Fibroblast of skin of scalp (primary cell): ENCODE measurements at places on chromosomes 6 and 20.

- no peak for DNase-seq
Measured at GRCh38 chr6:125792172-125792571, 1.4 kb downstream of the NCOA7 start.

GRCh38 chr20:41395667-41396664 is 29.3 kb upstream of the EMILIN3 start:
- DNase-seq = no peak

DNA sequence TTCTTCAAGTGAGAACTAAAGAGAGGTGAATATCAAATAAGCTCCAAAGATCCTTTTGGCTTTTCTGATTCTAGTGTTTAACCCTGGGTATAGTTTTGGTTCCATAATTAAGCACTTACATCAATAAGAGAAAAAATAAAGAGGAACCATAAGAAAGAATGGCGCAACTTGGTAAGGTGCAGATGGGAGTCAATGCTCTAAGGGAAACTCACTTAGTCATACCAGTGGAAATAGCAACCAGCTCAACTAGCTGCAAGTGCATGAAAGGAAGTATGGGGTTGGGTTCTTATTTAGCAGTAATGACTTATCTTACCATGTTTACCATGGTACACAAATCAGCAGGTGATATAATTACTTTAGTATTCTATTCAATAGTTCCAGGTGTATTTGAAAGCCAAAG is 296.5 kb upstream of the RUNX2 start:
- DNase-seq = no peak

DNA sequence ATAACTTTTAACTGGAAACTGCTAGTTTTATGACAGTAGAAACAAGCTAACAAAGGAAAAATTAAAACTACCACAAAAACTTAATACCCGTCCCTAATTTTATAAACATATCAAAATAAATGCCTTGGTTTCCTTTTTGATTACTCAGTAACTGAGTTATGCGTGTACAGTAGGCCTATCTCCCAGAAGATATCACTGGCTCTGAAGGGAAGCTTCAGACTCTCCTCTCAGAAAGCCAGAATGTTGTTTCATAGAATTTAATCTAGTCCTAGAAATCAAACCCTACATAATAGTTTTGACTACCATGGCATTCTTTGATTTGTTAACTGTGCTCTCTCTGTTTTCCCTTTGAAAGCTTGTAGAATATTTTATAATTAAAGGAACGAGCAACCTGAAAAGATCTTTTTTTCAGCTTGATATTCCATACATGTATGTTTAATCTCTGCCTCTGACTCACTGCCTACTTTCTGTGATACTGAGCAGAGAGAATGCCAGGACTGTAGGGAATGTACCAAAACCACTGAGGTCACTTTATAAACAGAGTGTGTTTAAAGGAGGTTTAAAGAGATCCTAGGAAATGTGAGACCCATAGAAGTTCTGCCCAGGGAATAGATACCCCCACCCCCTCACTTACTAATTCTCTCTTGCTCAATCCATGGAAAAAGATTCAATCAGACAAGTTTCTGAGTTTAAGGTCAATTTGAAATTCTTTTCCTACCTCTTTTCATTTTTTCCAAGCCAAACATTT is 311.5 kb downstream of the HDGFL1 start:
- DNase-seq = peak; percentile 98

DNA sequence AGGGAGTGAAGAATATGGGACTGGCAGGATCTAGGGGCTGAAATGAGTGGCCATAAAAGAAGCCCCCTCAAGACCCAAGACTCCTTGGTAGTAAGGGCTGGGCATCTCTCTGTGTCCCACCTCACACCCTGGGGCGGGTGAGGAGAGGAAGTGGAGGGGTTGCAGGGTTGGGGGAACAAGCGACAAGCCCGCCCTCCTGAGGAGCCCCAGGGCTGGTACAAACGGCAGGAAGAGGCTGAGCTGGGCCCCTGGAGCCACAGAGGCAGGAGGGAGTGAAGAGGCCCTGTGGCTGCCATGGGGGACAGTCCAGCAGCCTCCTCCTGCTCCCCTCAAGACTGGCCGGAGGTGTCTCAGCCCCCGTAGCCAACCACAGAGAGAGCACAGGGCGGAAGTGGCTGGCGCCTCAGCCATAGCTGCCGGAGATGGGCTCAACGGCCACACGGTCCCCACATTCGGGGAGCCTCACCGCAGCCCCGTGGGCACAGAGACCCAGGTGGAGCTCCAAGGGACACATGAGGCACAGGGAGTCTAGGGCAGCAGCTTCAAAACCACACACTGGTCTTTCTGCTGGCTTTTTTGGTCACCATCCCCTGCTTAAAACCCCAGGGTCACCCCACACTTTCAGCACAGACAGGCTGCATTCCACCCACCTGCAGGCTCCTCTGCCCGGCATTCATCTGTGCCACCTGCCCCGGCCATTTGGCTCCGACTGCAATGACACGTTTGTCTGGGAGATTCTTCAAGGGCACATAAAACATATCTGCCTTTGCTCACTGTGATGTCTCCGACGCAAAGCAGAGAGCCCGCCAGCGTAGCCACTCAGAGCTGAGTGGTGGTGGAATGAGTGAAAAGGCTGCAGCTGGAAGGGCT is 524 bp downstream of the C20orf203 start:
- DNase-seq = no peak

DNA sequence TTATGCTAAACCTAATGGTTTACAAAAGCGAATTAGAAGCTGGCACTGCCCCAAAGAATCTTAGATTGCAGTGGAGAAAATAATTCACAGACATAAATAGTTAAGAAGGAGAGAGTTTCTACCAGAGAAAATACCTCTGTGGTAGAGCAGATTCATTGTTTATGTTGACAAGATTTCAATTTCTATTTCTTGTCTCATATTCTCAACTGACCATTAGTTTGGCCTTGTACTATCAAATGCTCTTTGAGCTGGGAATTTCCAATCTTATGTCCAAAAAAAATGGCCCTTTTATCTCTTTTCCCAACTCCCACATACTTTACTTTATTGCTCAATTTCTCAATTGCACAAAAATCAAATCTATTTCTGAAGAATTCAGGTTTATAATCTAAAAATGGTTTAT is 804.1 kb upstream of the CITED2 start:
- DNase-seq = peak; percentile 58

GRCh38 chr6:62150048-62150663 is 135.9 kb downstream of the KHDRBS2 start:
- DNase-seq = peak; percentile 27

- peak; percentile 49 for DNase-seq
Measured at GRCh38 chr20:46984405-46984804, 89.8 kb downstream of the EYA2 start.

DNA sequence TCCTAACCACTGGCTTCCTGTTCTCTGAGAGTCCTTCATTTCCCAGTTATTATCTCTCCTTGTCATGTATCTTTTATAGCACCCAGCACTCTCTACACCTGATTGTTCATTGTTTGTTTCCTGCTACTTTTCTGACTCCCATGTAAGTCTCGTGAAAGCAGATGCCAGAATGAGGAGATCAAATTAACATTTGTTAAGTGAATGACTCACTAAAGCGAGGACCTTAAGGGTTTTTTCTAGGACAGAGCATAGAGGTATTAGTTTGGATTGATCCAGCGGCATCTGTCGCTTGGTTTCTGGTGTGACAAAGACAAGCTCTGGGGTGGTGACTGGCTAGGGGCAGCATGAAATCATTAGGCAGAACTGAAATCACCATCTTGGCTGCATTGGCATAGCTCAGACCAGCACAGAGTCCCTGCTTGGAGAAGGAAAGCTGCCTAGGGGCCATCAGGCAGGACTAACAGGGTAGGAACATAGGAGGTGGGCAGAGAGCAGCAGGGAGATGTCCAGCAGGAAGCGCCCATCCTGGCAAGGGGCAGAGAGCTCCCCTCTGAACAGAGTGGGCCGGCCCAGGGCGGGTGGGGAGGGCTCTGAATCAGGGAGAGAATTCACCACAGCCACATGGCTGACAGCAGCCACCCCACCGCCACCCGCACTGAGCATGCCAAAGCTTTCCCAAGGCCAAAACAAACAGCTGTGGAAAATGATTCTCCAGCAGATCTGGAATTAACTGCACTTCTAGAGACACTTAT is 97.1 kb upstream of the CEP85L start:
- DNase-seq = peak; percentile 86

- peak; percentile 61 for DNase-seq
Measured at GRCh38 chr20:39822667-39823066, 860.5 kb downstream of the DHX35 start.

DNA sequence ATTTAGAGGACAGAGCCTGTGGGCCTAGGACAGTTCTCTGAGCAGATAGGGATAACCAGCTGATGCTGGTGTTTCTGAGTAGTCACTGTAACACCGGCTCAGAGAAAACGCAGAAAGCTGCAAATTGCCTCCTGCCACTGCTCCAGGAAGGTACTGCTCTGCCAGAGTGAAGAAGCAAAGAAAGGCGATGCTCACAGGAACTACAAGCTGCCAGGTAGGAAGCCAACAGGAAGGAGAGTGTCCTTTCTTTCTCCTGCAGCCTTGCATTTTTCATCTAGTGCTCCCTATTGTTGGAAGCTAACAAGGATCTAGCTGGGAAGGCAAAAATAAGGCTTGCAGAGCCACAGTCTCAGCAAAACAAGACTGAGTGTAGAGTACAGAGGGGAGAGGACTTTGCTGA is 70.7 kb upstream of the RAB32 start:
- no peak for DNase-seq

- no peak for DNase-seq
Measured at GRCh38 chr20:15378151-15378550, 1040.7 kb upstream of the FLRT3 start.

DNA sequence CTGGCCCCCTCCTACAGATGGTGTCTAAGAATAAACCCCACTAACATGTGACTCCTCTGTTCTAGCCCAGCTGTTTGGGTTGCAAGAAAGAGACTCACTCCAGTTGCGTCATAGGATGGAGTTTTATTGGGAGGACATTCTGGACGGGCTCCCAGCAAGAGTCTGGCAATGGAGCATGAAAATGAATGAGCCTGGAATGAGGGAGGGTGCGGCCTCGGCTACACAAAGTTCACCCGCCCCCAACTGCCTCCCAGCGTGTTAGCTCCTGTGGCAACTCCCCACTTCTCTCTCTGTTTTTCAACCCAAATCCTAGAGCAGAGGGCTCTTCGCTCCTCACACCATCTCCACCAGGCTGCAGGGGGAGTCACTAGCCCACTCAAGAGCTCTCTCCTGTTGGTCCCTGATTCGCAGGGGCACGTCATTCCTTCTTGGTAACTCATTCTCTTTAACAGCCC is 5.1 kb upstream of the ADAM33 start:
- peak; percentile 89 for DNase-seq

DNA sequence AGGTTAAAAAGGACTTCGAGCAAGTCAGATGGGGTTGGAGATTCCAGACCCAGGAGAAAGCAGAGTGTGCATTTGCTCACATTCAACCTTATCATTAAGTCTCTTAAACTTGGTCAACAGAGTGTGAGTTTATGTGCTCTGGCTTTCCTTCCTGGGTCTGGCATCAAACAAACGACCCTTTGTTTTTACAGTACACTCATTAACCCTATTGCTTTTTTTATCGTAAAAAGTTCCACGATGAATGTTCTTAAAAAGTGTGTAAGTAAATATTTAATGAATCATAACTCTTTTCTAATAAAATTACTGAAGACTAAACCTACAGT is 2.5 kb downstream of the FYN start:
- DNase-seq = no peak

GRCh38 chr6:164396071-164397047 is 913.0 kb downstream of the C6orf118 start:
- peak; percentile 1 for DNase-seq

- DNase-seq = no peak
Measured at GRCh38 chr6:44256775-44257024, 628 bp downstream of the SLC35B2 start.

DNA sequence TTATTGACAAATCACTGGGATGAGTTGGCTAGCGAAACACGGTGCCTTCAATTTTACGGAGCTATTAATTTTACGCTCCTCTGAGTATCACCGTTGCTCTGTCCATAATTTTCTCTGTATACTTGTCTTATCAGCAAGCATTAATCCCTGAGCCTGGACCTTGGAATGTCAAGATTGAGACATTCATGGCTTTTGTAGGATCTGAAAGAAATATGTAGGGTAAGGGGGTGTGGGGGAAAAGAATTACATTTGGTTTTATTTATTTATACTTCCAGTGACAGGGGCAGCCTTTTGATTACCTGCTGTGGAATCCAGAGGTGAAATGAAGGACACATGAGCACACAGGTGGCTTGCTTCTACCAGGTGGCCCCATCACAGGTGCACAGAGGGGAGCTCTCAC is 46.6 kb downstream of the DTD1 start:
- no peak for DNase-seq

DNA sequence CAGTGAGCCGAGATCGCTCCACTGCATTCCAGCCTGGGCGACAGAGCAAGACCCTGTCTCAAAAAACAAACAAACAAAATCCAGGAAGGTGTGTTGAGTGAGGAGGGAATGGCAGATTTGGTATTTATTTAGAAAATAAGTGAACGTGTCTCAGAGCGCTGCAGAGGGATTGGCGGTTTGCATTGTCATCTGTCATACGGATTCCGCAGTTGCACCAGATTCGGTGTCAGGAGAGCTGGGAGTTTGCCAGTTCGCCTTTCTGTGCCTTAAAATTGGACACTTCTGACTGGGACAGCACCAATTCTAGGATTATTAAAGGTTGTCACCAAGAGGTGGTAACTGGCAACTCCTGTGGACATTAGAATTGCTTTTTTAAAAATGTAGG is 912 bp downstream of the SNRNP48 start:
- peak; percentile 25 for DNase-seq

GRCh38 chr6:166308033-166308768 is at the start of gene PRR18:
TSS of gene PRR18 (minus strand) at chr6:166308392. CDS start at chr6:166308142, 250 bp downstream.
- no peak for DNase-seq

- DNase-seq = peak; percentile 84
Measured at GRCh38 chr20:3173610-3174441, 477 bp upstream of the LZTS3 start.

DNA sequence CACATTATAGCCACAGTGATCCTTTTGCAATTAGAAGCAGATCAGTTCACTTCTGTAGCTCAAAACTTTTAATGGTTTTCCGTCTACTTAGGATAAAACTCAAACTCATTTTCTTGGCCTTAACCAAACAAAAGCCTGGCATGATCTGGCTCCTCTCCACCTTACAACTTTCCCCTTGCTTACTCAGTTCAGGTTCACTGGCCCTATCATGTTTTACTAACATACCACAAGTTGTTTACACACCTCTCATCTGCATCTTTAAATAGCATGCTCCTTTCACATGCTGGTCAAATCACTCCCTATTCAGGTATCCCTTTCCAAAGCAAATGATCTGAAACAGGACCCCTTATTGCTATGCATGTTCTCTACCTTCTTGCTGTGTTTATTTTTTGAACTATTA is 191.4 kb upstream of the FAM83B start:
- DNase-seq = no peak
